ENCODE measurements at places on chromosomes 2 and 18.
A peak's percentile ranks its signal among the peaks of the same experiment; 100 is the strongest.

- no peak for DNase-seq
These were observed 66.2 kb upstream of the FOSL2 start for GRCh38 chr2:28326469-28326805.

DNA sequence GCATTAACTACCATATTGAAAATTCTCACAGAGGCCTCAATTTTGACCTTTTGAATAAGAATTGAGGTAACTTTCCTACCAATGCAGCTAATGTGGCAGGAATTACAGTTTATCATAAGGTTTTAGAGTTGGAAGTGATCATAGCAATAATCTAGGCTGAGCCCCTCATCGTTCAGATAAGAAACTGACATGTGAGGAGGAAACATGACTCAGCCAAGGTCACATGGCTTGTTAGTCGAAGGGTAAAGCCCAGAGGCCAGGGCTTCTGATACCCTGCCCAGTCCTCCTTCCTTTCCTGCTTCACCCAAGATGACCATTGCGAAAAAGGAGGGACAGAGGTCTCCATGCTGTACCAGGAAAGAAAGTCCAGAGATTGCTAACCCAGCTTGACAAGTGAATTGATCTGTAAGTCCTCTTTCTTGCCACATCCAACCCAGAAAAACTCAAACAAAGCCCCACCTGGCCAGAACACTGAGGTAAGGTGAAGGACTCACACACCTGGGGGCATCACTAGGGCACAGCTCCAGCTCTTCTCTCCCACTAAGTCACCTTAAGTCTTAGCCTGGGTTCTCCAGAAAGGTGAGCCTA is 174.8 kb downstream of the EN1 start:
- DNase-seq, result no peak

GRCh38 chr18:46070815-46071652 is 1.0 kb downstream of the PSTPIP2 start:
- no peak for DNase-seq

- DNase-seq, result no peak
These were observed 194.7 kb upstream of the HS6ST1 start for GRCh38 chr2:128513116-128513960.

GRCh38 chr2:37782721-37783371 is 111.4 kb upstream of the CDC42EP3 start:
- DNase-seq, result no peak

GRCh38 chr2:31255911-31256571 is 22.1 kb downstream of the EHD3 start:
- no peak for DNase-seq

DNA sequence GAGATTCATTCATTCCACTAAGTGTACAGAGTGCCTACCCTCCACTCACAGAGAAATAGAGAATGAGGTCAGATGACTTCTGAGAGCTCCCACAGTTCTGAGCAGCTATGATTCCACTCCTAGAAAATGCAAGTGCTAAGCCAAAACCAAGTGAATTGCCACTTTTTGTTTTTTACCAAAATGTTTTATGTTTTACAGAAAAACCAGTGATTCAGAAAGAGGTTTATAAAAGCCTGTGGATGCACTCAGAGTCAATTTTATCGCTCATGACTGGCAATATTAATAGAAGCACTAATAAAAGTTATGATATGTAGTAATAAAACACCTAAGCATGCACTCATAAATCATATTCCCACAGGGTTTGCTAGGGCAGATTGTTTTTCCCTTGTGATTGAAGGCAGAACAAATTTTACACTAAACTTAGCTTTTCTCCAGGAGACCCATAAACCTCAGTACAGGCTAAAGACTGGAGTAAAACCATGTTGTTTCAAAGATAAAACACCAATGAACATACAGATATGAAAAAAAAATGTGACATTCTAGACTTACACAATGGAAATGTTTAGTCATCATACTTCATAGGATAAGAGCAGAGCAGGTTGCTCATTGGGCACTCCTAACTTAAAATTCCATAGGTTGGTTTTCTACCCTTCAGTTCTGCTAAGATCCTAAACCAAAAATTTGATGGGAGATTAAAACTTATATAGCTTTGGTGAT is 67.5 kb downstream of the PDK1 start:
- DNase-seq, result no peak

- no peak for DNase-seq
These were observed 155.4 kb downstream of the GALR1 start for GRCh38 chr18:77405096-77405495.

- DNase-seq, result no peak
These were observed 43.5 kb downstream of the CWC22 start for GRCh38 chr2:179963626-179964025.

- DNase-seq, result no peak
These were observed 79.4 kb upstream of the SRD5A2 start for GRCh38 chr2:31660165-31660564.

DNA sequence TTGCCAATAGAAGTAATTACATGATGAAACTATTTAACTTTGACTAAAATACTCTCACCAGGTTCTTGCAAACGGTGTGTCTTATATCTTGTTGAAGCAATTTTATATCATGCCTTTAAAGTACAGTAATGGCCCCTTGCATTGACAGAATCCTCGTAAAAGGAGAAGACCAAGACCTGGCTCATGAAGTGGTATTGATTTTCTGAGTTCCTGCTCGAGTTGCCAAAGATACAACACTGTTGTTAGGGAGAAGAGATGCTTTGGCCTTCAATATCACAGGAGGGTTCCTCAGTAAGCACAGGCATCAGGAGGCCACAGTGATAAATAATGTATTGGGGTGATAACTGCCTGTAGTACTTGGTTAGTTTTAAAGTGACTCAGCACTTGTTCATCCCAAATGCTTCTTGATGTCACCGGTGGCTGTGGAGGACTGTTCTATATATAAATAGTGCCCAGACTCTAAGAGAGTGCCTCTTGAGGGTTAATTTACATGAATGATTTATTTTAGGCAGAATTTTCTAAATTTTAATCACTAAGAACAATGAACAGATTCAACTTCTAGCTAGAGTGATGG is 571.7 kb upstream of the FANCL start:
- DNase-seq, result no peak

GRCh38 chr2:233513953-233514655 is 52.5 kb downstream of the USP40 start:
- no peak for DNase-seq

GRCh38 chr2:171810422-171811244 is 83.4 kb downstream of the SLC25A12 start:
- DNase-seq, result no peak

DNA sequence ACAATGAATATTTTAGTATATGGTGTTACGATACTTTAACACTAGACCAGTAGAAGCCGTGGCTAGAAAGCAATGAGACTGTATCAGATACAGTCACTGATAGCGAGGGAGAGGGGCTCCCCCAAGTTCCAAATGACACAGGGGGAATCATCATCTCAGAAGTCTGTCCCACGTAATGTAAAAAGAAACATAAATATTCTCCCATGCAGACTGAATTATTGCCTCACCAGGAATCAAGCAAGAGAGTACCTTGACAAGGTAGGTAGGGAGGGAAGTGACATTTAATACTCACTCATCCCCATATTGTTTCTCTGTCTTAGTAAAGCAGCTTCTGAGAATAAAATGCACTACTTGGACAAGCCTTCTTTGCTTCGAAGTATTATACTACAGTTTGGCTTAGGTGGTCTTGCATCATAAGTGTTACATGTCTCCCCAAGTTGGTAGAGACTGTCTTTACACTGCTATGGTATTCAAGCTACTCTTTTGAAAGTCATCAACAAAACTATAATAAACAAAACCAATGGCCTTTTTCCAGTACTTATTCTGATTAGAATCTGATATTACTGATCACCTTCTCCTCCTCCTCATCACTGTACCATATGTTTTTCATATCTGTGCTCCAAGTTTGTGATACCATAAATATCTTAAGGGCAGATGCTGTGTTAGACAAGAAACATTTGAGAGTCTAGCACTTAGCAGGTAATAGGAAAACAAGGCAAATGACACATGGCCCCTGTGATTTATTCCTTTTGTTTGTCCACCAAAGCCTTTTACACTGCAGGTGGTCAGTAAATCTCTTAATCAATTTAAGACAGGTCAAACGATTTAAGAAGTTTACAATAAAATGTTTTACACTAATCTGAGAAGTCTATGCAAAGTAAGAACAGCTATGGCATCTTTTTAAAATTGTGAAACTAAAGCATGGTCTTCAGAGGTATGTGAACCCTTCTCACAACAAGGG is 2.7 kb downstream of the LAPTM4A start:
- DNase-seq, result no peak

DNA sequence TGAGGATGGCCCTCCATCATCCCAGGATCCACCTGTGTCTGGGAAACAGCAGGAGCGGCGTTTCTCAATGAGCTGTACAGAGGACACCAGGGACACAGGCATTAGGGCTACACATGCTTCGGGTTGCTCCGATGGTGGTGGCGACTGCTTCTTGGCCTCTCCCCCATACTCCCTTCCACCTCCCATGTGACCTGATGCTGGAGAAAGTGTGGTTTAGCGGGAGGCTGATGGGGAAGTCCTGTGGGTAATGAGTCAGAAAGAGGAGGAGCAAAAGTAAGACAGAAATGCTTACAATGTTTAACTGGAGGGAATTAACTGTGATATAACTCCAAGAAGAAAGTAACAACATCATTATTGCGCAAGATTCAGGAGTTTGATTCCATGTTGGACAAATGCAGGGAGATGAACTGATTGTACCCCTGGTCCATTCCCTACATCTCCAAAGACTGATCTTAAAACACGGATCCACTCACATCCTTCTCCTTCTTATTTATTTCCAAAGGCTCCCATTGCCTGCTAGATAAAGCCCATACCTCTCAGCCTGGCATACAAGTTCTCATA is 186.6 kb downstream of the NRP2 start:
- DNase-seq, result peak; percentile 4

DNA sequence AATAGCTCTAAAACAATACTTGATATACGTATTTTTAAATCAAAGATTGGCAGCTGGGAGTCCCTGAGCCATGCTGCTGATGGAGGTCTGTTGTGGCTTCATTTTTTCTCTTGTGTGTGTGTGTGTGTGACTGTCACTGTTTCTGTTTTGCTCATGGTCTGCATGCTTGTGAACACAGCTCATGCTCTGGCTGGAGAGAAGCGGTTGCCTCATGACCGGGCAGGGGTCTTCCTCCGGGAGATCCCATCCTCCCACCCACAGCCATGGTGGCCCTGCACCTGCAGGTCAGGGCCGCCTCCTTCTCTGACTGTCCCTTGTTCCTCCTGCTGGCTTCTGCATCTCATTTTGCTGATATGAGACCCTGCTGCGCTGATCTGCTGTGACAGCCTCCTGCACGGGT is 47.3 kb upstream of the GALR1 start:
- DNase-seq, result no peak

DNA sequence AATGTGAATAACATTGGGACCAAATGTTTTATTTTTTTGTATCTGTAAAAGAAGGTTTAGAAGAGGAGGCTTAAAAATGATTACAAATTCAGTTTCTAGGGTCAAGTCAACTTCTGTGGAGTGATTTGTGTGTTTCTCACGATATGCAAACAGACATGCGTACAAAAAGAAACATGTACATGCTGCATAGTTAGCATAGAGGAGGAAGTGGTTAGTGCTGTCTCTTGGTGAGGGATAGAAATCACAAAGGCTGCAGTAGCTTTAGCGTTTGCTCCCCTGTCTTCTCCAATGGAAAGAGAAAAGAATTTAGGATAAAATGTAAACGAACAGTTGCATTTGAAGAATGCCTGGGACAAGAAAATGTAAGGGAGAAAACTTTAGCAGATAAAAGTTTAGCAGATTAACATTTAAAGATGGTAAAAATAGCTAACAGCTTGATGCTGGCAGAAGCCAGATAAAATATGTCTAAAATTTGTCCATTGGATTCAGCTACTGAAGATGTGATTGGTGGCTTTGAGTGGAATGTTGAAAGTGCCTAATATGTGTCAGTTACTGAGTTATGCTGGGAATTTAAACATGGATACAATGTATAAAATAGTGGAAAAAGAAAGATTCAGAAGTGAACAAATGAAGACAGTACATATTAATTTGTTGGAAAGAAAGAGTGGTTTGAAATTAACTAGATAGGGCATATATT is 44.9 kb downstream of the MALT1 start:
- no peak for DNase-seq

DNA sequence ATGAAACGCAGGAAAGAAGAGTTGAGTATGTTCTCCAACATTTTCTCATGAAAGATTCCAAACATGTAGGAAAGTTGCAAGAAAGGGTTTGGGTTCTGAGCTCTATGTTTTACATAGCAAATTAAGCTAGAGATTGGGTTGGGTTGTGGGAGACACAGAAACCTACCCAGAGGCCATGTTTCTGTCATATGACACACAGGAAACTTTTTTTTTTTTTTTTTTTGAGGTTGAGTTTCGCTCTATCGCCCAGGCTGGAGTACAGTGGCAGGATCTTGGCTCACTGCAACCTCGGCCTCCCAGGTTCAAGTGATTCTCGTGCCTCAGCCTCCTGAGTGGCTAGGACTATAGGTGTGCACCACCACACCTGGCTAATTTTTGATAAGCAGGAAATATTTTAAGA is 57.6 kb downstream of the DOCK10 start:
- DNase-seq, result no peak

- DNase-seq, result no peak
These were observed 609.0 kb downstream of the DCC start for GRCh38 chr18:52948868-52949444.

DNA sequence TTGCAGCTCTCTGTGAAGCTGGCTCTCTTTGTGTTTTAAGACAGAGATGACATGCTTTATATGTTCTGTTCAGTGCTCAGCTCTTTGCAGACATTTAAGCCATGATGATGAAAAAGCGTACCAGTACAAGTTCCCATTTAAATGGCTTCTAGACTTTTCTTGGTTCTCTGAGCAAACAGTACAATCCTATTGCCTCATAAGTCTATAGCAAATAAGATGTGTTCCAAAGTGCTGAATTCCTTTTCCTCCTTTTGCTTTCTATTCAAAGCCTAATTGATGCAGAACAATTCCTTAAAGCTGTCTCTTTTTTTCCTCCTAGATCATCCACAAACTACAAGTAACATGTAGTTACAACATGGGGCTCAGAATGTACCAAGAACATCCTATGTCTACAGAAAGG is 168.8 kb upstream of the SPATS2L start:
- no peak for DNase-seq

- no peak for DNase-seq
These were observed 508.1 kb downstream of the ADCYAP1 start for GRCh38 chr18:1412655-1413322.

DNA sequence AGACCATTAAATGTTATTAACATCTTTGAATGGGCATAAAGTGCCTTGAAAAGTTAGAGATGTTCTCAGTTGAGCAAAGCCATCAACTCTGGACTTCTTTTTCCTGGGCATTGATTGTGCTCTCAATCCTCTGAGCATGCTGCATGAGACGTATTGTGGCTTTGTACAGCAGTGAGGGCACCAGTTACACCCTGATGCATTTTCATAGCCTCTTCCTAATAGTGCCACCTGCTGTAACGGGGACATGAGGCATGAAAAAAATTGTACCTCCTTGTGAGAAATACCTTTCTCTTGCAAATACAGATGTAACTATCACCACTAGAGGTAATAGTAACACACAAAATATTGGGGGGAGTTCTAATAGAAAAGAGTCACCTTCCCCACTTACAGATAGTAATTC is 697.5 kb downstream of the TMEM182 start:
- no peak for DNase-seq

GRCh38 chr18:63725682-63726480 is 23.1 kb downstream of the SERPINB11 start:
- DNase-seq, result no peak

All from stimulated activated CD4-positive, alpha-beta T cell treated with anti-CD3 and anti-CD28 coated beads, Interleukin-4, amount 100 ng/mL, for 24 hours (primary cell).